ENCODE measurements at places on chromosomes 3 and 15. TPM values are rescaled to one million over a fixed set of nuclear protein-coding genes. Genes with fewer than 3 reads are reported as not detected.
A peak's percentile ranks its signal among the peaks of the same experiment; 100 is the strongest.

DNA sequence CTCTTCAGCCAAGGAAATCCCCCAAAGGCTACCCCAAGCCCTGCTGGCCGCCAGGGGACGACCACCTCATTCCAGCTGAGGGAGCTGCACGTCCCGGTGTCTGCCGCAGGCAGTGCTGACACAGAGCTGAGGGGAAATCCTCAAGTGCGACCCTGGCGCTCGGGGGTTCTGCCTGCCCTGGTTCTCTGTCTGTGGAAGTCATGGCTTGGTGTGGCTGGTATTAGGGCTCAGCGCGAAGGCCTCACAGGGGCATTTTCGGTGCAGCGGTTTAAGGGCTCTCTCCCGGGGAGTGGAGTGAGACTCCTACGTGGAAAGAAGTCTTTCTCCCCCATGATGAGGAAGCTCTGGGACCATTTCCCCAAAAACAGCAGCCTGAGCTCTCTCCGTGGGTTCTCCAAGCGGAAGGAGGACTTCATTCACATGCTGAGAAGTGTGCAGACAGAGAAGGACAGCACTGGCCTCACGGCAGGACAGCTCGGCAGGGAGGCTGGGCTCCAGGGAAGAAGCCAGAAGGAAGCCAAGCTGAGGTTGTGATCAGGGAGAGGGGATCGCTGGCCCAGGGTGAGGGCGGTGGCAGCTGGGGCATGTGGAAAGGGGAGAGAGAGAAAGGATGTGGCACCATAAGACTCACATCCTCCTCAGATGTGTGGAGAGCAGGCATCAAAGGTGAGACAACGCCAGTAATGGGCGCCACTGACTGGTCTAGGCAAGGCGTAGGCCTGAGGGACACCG is 48.6 kb downstream of the KLF15 start:
- H3K36me3 ChIP-seq = no peaks in the 10 kb centered on the region
- H3K4me3 ChIP-seq = no peak overlapping the region
- H3K27ac ChIP-seq = no peak overlapping the region
- no peaks in the 10 kb centered on the region for H3K4me1 ChIP-seq
- H3K27me3 ChIP-seq = no peaks in the 10 kb centered on the region
- DNase-seq = no peak

DNA sequence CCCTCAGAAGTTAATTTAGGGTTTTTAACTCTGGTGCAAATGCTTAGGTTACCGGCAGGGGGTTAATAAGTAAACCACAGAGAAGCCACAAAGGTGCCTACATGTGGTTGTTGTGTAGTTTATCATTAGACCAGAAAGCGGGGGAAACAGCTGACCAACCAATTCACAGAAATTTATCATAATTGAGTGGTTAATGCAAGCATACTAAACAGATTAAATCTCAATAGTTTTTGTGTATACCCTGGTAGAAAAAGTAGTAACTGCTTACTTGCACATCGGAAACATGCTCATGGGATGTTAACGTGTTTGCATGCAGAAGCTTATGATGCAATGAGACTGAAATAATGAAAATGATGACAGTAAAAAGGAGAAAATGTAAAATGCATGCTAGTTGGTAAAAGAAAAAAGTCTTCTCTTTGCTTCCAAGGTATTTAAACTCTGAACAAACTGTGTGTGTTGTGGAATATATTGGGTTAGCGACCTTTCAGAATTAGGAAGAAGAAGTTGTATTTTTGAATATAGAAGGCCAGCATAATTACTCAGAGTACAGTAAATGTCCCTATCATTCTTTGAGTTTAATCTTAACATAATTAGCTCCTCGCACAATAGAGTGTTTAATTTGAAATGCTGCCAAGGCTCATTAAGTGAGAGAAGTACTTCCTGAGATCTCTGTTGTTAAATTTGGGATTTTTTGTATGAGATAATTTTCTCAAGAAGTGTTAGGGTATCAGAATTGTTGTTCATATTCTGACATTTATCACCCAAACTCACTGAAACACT is 316.2 kb downstream of the PTPRG start:
- no peaks in the 10 kb centered on the region for H3K36me3 ChIP-seq
- peak overlapping the region; percentile 72 for H3K27ac ChIP-seq
- H3K4me3 ChIP-seq = no peak overlapping the region
- no peaks in the 10 kb centered on the region for H3K27me3 ChIP-seq
- DNase-seq = peak; percentile 64

- no peak overlapping the region for H3K4me3 ChIP-seq
- H3K36me3 ChIP-seq = no peaks in the 10 kb centered on the region
- H3K27me3 ChIP-seq = no peaks in the 10 kb centered on the region
- DNase-seq = no peak
Measured at GRCh38 chr3:100802126-100802525, 92.8 kb downstream of the TFG start.

DNA sequence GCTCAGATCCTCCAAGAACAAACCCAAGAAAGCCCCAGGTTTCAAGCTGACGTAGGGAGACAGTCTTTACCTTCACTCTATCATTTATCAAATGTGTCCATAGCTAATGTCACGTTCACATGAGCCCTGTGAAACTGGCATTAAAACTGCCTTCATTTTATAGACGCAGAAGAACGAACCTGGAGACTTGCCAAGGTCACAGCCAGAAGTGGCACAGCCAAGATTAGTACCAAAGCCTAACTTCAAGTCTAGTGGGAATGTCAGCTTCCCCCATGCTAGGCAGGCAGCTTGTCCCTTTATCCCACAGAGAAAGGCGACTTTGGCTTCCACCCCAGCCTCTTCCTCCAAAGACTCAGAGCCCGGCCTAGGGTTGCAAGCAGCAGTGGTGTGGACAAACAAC is 517.2 kb downstream of the SHQ1 start:
- peaks cover 78% of the 10 kb centered on the region for H3K27me3 ChIP-seq
- H3K4me1 ChIP-seq = peaks cover 16% of the 10 kb centered on the region
- H3K36me3 ChIP-seq = no peaks in the 10 kb centered on the region
- H3K4me3 ChIP-seq = no peak overlapping the region
- no peak overlapping the region for H3K27ac ChIP-seq

- no peak overlapping the region for H3K27ac ChIP-seq
- H3K4me1 ChIP-seq = no peaks in the 10 kb centered on the region
- no peaks in the 10 kb centered on the region for H3K36me3 ChIP-seq
- H3K27me3 ChIP-seq = no peaks in the 10 kb centered on the region
Measured at GRCh38 chr3:52385157-52385556, 59.7 kb downstream of the SEMA3G start.

DNA sequence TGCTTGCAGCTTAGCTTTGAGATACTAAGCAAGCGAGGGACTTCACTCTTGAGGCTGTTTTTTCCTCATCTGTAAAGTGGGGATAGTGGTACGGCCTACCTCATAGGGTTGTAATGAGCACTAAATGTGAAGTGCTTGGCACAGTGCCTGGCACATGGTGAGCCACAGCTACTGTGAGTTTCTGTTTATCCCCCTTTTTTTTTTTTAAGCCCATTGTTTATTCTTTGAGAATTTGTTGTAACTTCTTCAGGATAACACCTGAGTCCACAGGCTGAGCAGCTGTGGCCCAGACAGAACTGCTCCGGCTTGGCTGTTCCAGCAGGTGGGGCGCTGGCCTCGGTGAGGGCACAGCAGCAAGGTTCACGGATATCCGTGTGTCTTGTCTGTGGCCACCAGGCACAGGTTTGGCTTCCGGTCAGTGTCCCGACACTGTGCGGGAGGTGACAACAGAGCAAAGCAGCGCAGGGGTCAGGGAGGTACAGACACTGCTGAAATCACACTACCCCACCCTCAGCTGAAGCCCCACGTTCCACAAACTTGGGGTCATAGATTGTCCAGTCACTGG is 7.3 kb upstream of the ISG20 start:
- DNase-seq = no peak
- no peak overlapping the region for H3K27ac ChIP-seq

DNA sequence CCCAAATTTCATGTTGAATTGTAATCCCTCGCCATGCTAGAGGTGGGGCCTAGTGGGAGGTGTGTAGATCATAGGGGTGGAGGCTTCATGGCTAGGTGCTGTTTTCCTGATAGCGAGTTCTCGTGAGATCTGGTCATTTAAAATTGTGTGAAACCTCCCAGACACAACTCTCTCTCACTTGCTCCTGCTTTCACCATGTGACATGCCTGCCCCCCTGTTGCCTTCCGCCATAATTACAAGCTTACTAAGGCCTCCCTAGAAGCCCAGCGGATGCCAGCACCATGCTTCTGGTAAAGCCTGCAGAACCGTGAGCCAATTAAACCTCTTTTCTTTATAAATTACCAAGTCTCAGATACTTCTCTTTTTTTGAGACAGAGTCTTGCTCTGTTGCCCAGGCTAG is 36.0 kb downstream of the CCDC54 start:
- H3K4me3 ChIP-seq = no peak overlapping the region
- H3K27me3 ChIP-seq = no peaks in the 10 kb centered on the region
- no peaks in the 10 kb centered on the region for H3K36me3 ChIP-seq
- DNase-seq = no peak
- no peak overlapping the region for H3K27ac ChIP-seq
- H3K4me1 ChIP-seq = no peaks in the 10 kb centered on the region

- DNase-seq = no peak
- H3K27me3 ChIP-seq = no peaks in the 10 kb centered on the region
- H3K36me3 ChIP-seq = no peaks in the 10 kb centered on the region
- no peak overlapping the region for H3K4me3 ChIP-seq
- no peaks in the 10 kb centered on the region for H3K4me1 ChIP-seq
- no peak overlapping the region for H3K27ac ChIP-seq
Measured at GRCh38 chr3:100104817-100105413, 9.4 kb downstream of the FILIP1L start.

GRCh38 chr3:37456270-37456708 is 281.9 kb upstream of the LRRFIP2 start:
- H3K4me1 ChIP-seq = peaks cover 3% of the 10 kb centered on the region
- H3K27me3 ChIP-seq = peaks cover 49% of the 10 kb centered on the region
- no peak overlapping the region for H3K4me3 ChIP-seq
- no peak overlapping the region for H3K27ac ChIP-seq
- DNase-seq = no peak

DNA sequence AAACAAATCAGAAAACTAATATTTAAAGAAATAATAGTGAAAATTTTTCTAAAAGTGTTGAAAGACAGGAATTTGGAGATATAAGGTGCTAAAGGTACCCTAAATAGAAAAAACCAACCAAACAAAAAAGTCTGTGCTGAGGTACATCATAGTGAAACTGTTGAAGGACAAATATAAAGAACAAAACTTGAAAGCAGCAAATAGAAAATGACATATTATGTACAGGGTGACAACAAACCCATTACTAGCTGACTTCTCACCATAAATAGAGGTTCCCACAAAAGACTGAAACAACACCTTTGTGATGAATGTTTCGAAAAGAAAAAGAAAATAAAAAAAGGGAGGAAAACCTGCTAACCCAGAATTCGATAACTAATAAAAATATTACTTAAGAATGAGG is 502.5 kb upstream of the NECTIN3 start:
- no peaks in the 10 kb centered on the region for H3K4me1 ChIP-seq
- H3K36me3 ChIP-seq = no peaks in the 10 kb centered on the region
- H3K27me3 ChIP-seq = no peaks in the 10 kb centered on the region
- H3K27ac ChIP-seq = no peak overlapping the region
- H3K4me3 ChIP-seq = no peak overlapping the region

DNA sequence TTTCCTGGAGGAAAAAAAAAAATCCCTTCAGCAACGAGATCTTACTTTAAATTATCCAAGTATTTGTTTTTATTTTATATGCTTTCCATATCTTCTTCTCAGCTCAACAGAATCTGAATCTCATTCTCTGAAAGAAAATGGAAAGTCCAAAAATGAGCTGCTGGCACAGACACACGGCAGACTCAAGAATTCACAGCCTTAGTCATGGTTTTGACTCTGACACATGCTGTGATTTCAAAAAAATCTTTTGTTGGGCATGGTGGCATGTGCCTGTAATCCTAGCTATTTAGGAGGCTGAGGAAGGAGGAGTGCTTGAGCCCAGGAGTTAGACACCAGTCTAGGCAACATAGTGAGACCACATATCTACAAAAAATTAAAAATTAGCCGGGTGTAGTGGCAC is 565.0 kb downstream of the MAGI1 start:
- no peak for DNase-seq
- H3K4me3 ChIP-seq = no peak overlapping the region
- H3K36me3 ChIP-seq = no peaks in the 10 kb centered on the region

DNA sequence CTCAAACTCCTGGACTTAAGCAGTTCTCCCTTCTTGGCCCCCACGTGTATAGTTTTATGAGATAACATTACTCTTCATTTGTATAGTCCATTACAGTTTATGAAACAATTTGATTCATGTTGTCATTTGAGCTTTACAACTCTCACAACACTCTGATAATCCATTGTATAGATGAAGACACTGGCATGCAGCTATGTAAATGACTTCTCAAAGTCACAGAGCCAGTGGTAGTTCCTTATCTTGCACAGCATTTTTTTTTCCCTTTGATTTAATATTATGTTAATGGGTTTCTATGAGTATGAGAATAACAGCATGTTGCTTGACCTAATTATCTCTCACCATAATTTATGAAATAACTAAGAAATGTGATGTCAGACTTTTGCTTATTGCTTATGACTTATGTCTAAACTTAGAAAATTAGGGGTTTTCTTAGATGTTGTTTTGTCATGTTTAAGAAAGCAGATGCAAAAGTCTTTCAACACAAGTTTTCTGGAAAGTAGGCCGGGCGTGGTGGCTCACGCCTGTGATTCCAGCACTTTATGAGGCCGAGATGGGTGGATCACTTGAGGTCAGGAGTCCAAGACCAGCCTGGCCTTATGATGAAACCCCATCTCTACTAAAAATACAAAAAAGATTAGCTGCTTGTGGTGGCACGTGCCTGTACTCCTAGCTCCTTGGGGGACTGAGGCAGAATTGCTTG is 13.3 kb downstream of the VPS8 start:
- H3K4me3 ChIP-seq = no peak overlapping the region
- no peaks in the 10 kb centered on the region for H3K36me3 ChIP-seq
- H3K27me3 ChIP-seq = no peaks in the 10 kb centered on the region
- H3K4me1 ChIP-seq = no peaks in the 10 kb centered on the region
- DNase-seq = no peak
- H3K27ac ChIP-seq = no peak overlapping the region

GRCh38 chr3:12303993-12304392 is 15.1 kb downstream of the PPARG start:
- no peaks in the 10 kb centered on the region for H3K4me1 ChIP-seq
- no peak overlapping the region for H3K4me3 ChIP-seq
- H3K36me3 ChIP-seq = no peaks in the 10 kb centered on the region
- DNase-seq = no peak

DNA sequence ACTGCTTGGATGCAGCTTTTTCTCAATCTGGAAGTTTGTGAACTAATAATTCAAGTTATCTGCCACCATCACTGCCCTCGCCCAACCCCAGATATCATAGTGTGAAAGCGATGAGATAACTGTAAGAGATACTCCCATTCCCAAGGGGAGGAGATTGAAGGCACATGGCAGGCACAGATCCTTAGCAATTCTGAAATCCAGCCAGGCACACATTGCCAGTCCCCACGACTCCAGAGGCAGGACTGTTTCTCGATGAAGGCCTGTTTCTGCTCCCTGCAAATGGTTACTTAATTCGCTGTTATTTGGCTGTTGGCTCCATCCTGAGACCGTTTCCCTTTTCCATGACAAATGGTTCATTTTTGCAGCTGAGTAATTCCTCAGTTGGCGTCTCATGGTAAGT is 63.2 kb upstream of the NEDD4 start:
- no peak overlapping the region for H3K27ac ChIP-seq
- H3K27me3 ChIP-seq = no peaks in the 10 kb centered on the region
- no peak overlapping the region for H3K4me3 ChIP-seq
- DNase-seq = no peak
- no peaks in the 10 kb centered on the region for H3K4me1 ChIP-seq

- H3K27ac ChIP-seq = no peak overlapping the region
- H3K36me3 ChIP-seq = peaks cover 5% of the 10 kb centered on the region
- H3K27me3 ChIP-seq = no peaks in the 10 kb centered on the region
- no peak overlapping the region for H3K4me3 ChIP-seq
- H3K4me1 ChIP-seq = no peaks in the 10 kb centered on the region
- DNase-seq = no peak
Measured at GRCh38 chr3:138691351-138691750, 82.8 kb downstream of the FAIM start.

PRR20G gene
- total RNA-seq = not detected

MLH1 gene
- total RNA-seq = 71.1 TPM

CSPG5 gene
- 1.7 TPM for total RNA-seq

All from neural progenitor cell (in vitro differentiated cells).